Activated CD4-positive, alpha-beta memory T cell treated with anti-CD3 and anti-CD28 coated beads, Interleukin-2, amount 10 ng/mL, durations not matched to agents 7 days and 5 days (primary cell): ENCODE measurements at places on chromosomes 3 and 15. TPM values are rescaled to one million over a fixed set of nuclear protein-coding genes. Genes with fewer than 3 reads are reported as not detected.

GRCh38 chr3:14837878-14838258 is 19.1 kb downstream of the FGD5 start:
- no peak overlapping the region for H3K27ac ChIP-seq
- peaks cover 42% of the 10 kb centered on the region for H3K27me3 ChIP-seq
- DNase-seq: no peak
- H3K36me3 ChIP-seq: no peaks in the 10 kb centered on the region

Gene ROPN1
- not detected for total RNA-seq

Gene ZPLD1
- not detected for total RNA-seq

Gene CCDC191
- total RNA-seq: 3.0 TPM

Gene PATL2
- total RNA-seq: 36.3 TPM

Gene P2RY12
- not detected for total RNA-seq
